AG20443 (cell line): ENCODE measurements at places on chromosomes 1 and 21.
A peak's percentile ranks its signal among the peaks of the same experiment; 100 is the strongest.

GRCh38 chr1:77768006-77768405 is 8.4 kb upstream of the USP33 start:
- DNase-seq = no peak

GRCh38 chr21:33988237-33989017 is 72.8 kb upstream of the ATP5PO start:
- DNase-seq = no peak

GRCh38 chr21:31795992-31796391 is 64.1 kb upstream of the SCAF4 start:
- DNase-seq = peak; percentile 18

DNA sequence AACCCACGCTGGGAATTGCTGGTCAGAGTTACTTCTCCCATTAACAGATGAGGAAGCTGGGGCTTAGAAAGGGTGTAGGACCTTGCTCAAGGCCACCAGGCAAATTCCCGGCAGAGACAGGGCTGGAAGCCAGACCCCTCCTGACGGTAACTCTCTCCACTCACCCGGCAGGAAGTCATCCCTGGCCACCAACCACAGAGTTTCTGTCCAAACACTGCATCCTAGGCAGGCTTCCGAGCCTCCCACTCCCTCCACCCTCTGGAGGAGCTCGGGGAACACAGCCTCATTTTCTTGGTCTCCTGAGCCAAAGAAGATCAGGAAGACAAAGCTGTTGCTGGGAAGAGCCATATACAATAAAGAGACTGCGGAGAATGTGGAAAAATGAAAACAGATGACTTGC is 25.0 kb upstream of the ZNF436 start:
- DNase-seq = peak; percentile 94

GRCh38 chr21:28624626-28625025 is 368.1 kb downstream of the LTN1 start:
- DNase-seq = no peak

GRCh38 chr1:22518379-22518778 is 44.9 kb upstream of the EPHA8 start:
- DNase-seq = no peak

DNA sequence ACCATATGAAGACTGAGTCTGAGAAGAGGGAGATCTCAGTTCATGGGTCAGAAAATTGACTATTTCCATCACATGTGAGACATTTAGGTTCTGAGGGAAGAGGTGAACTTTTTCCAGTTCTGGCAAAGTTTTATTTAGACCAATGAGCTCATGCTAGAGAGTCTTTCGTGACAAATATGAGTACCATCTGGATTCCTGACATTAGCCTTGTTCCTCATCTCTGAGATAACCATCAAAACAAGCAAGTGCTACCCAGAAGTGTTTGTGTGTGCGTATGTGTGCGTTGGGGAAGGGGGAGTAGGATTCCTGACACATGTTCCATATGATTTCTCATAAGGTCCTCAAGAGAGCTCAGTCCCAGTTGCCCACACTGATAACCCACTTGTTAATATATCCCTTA is 120.6 kb downstream of the FASLG start:
- no peak for DNase-seq

DNA sequence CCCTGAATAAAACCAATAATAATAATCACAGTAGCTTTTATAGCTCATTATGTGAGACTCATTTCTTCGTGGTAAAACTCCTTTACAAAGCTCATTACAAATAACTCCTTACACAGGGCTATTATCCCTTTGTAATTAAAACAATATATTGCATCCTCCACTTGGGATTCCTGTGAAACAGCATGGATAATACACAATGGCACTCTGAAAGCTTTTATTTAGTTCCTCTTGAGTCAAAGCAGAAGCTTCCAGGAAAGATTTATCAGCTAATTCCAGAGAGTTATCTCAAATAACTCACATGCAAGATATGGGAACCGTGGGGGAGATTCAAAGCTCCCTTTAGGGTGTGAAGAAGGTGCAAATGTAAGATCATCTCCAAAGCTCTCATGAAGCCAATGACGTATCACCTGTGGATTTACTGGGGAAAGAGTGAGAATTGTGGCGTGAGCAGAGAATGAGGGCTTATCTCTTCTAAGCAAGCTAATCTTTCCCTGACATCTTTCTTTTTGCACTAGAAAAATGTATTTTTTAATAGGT is 60.4 kb upstream of the GJA5 start:
- DNase-seq = no peak

GRCh38 chr21:35467566-35467965 is 418.5 kb upstream of the RUNX1 start:
- peak; percentile 25 for DNase-seq

- no peak for DNase-seq
Measured at GRCh38 chr1:73898540-73898939, 299.4 kb downstream of the LRRIQ3 start.

GRCh38 chr21:31136891-31137290 is 98.6 kb upstream of the KRTAP19-8 start:
- DNase-seq = no peak

GRCh38 chr1:96746440-96747420 is 25.1 kb downstream of the PTBP2 start:
- DNase-seq = no peak

DNA sequence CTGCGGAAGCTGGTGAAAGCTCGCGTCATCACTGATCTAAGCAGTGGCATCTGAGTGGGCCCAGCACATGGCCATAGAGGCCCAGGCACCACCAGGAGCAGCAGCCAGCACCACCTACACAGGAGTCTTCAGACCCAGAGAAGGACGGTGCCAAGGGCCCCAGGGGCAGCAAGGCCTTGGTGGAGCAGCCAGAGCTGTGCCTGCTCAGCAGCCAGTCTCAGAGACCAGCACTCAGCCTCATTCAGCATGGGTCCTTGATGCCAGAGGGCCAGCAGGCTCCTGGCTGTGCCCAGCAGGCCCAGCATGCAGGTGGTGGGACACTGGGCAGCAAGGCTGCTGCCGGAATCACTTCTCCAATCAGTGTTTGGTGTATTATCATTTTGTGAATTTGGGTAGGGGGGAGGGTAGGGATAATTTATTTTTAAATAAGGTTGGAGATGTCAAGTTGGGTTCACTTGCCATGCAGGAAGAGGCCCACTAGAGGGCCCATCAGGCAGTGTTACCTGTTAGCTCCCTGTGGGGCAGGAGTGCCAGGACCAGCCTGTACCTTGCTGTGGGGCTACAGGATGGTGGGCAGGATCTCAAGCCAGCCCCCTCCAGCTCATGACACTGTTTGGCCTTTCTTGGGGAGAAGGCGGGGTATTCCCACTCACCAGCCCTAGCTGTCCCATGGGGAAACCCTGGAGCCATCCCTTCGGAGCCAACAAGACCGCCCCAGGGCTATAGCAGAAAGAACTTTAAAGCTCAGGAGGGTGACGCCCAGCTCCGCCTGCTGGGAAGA is 3.2 kb upstream of the ARTN start:
- DNase-seq = no peak

DNA sequence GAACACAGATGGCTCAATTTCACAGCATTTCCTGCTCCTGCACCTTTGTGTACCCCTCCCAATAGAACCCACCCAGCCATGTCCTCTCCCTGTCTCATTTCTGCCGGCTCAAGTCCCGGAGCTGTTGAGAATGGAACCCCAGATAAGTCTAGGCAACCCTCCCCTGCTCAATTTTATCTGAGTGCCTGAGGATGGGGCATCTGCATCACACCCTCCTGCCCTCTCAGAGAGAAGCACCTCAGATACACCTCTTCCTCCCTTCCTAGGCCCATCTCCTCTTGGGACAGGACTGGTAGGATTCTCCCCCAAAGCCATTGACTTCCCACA is 1.1 kb downstream of the KIF21B start:
- no peak for DNase-seq

DNA sequence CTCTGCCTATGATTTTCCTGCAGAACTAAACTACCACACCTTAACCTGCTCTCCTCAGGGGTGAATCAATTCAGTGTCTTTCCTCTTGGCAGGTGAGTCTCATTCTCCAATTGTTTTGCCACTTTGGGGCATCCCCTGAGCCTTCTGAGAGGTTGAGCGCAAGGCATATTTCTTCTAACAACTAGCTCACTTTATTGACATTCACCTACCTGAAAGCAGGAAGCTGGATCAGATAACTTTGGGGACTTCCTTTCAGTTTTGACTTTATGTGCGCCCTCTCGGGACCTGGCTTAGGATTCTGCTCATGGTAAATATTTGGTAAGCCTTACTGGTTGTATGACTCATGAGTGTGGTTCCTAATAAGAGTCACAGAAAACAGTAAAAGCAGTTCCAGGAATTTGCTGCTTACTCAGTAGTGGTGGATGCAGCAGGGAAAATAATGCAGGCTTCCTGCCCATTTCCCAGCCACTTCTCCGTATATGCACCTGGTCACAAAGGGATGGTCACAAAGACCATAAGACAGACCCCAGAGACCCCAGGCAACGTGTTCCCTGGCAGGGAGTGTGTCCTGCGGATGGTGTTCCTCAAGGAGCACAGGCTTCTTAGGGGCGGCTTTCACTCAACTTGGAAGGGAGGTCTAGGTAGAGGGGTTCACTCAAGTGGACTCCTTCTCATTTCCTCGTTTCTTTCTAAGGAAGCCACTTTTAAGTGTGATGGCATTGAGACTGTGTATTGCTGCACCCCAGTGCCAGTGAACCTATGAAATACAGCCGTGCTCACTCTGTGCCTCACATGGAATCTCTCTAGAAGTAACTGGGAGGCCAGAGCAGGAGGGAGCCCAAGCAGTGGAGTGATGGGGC is 22.0 kb upstream of the BATF3 start:
- peak; percentile 76 for DNase-seq

GRCh38 chr1:202272103-202272845 is 69.5 kb downstream of the UBE2T start:
- no peak for DNase-seq

- no peak for DNase-seq
Measured at GRCh38 chr1:227559926-227560325, 3.4 kb upstream of the ZNF678 start.
